GM10248 (cell line): ENCODE measurements at places on chromosomes 13 and 19.

- no peak for DNase-seq
Measured at GRCh38 chr13:101013245-101013644, 338.6 kb upstream of the TMTC4 start.

DNA sequence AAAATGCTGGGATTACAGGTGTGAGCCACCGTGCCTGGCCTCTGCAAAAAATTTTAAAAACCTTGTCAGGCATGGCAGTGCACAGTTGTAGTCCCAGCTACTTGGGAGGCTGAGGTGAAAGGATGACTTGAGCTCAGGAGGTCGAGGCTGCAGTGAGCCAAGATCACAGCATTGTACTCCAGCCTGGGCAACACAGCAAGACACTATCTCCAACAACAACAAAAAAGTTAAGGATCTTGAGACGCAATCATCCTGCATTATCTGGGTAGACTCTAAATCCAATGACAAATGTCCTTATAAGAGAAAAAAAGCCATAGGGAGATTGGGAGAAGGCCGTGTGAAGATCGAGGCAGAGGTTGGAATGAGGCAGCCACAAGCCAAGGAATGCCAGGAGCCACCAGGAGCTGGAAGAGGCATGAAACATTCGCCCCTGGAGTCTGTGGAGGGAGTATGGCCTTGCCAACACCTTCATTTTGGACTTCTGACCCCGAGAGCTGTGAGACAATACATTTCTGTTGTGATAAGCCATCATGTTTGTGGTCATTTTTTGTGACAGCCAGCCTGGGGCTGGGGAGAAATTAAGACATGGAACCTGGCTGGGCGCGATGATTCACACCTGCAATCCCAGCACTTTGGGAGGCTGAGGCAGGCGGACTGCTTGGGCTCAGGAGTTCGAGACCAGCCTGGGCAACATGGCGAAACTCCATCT is 5.1 kb upstream of the CA11 start:
- no peak for DNase-seq

- DNase-seq: no peak
Measured at GRCh38 chr19:46571495-46571894, 29.6 kb upstream of the CALM3 start.

GRCh38 chr19:13436352-13436751 is 69.9 kb downstream of the CACNA1A start:
- no peak for DNase-seq

DNA sequence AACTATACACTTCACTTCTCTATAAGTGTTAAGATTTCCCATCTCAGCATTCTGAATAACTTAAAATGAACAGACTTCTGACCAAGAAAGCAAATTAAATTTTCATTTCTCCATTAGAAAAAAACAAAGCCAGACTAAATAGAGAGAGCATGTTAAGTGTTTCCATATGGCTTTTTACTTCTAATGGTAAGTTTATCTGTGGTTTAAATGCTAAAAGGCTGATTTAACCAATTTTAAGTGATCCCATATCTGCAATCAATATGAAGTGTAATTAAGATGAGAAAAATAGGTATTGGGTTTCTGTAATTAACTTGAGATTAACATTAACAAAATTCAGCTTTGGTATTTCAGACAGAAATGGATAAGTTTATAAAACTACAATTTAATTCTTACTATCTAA is 107.8 kb downstream of the ELF1 start:
- no peak for DNase-seq

GRCh38 chr19:27652281-27652680 is 1560.7 kb downstream of the UQCRFS1 start:
- no peak for DNase-seq

DNA sequence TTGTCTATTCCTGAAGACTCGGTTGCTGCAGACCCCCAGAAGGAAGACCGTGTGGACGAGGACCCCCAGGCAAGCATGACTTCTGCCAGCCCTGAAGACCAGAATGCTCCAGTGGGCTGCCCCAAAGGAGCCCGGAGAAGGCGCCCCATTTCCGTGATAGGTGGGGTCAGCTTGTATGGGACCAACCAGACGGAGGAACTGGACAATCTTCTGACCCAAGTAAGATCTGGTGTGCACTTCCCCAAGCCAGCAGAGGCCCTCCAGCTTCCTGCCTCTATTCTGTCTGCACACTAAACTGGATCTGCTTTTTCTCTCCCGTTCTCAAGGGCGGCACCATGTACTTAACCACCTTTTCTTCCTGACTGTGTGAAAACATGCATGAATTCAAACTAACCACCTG is 59.8 kb upstream of the C1QTNF9 start:
- no peak for DNase-seq

DNA sequence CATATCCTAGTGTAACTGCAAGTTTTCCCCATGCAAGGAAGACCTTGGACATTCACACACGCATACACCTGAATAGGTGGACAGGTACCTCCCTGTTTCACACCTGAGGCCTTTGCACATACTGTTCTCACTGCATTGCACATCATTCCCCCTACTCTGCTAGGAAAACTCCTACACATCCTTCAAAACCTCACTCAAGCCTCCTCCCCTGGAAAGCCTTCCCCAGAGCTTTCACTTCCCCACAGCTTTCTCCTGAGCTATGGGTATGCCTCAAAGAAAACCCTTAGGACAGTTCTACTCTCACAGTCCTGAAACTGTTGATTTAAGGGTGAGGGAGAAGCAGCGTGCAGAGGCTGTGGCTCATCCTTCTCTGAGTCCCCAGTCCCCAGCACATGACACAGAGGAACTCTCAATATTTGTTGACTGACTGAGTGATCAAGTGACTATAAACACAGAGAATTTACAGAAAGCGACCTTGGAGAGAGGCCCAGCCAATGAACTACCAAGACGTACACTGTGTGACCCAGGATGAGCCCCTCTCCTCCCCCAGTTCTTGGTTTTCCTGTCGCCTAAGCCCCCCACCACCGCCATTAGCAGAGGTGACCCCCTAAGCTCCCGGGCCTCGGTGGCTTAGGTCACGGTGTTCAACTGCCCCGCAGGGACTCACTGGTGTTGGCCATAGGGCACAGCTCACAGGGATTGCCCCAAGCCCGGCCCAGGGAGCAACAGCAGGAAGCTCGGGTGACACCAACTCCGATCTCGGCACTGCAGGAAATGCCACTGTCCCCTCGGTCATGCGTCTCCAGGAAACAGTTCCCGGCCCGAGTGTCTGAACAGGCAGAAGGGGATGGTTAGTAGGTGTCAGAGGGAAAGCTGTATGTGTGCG is 40.6 kb downstream of the FBN3 start:
- no peak for DNase-seq

GRCh38 chr13:111948811-111949210 is 118.1 kb upstream of the SOX1 start:
- no peak for DNase-seq

DNA sequence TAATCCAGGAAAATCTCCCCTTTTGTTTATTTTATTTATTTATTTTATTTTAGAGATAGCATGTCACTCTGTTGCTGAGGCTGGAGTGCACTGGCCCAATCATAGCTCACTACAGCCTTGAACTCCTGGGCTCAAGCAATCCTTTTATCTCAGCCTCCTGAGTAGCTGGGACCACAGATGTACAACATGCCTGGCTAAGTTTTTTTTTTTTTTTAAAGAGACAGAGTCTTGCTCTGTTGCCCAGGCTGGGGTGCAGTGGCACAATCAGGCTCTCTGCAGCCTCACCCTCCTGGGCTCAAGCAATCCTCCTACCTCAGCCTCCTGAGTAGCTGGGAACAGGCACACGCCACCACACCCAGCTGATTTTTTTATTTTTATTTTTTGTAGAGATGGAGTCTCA is 6.3 kb upstream of the PDCD2L start:
- DNase-seq: no peak
